ENCODE measurements at places on chromosomes 1 and 21. TPM values are rescaled to one million over a fixed set of nuclear protein-coding genes. Genes with fewer than 3 reads are reported as not detected.

Gene IFI16
- total RNA-seq: 72.0 TPM

Gene ENO1
- 688 TPM for total RNA-seq

DNA sequence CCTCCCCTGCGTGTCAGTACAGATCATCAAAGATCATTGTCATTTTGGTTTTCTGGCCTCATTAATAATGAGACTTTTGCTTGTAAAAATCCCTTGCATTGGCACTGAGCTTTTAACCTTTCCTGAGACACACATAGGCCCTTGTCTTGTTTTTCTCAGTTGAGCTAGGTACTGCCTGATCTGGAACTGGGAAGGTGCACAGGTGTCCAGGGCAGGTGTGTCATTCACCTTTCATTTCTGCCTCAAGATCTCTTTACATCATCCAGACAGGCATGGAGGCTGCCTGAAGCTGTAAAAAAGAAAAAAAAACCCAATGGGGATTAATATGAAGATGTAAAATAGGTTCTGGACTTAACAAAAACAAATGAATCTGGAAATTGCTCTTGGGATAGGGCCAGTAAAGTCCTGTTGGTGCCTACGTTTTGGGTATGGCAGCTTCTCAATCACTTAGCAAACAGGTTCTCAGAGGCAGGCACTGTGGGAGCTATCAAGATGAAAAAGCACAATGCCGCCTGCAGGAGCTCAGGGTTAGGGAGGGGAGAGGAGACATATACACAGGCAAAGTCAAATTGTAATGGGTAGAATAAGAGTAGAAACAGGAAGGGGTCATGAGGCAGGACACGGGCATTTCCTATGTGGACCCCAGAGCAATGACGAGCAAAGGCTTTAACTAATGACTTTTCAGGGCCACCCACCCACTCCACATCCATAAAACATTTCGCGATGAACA is 1.0 kb upstream of the KCNC4 start:
- DNase-seq: no peak

DNA sequence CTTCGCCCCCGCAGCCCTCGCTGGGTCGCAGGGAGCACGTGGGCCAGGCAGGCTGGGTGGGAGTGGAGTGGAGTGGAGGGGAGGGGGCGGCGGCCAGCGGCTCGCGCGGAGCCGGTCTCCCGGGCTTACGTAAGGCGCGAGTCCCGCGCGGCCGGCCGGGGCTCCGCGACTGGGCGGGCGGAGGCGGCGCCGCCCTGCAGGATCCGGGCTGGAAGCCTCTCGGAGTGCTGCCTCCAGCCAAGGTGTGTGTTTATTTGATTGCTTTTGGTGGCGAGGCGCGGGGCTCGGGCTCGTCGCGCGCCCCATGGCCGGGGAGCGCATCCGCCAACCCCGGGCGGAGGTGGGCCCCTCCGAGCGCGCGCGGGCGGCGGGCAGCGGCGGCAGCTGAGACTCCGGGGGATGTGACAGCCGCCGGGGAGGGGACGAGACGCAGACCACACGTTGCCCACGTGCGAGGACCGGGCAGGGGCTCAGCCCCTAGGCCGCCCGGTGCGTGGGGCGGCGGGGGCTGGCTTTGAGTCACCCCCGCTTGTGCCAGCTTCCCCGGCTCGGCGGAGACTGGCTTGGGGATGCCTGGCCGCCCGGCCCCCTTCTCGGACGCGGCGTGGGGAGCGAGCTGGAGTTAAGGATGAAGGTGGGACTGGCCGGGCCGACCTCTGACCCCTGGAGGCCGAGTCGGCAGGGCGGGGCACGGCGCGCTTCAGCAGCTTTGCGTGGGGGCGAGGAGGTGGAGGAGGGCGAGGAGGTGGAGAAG is 402 bp upstream of the AK4 start:
- DNase-seq: peak; percentile 31

DNA sequence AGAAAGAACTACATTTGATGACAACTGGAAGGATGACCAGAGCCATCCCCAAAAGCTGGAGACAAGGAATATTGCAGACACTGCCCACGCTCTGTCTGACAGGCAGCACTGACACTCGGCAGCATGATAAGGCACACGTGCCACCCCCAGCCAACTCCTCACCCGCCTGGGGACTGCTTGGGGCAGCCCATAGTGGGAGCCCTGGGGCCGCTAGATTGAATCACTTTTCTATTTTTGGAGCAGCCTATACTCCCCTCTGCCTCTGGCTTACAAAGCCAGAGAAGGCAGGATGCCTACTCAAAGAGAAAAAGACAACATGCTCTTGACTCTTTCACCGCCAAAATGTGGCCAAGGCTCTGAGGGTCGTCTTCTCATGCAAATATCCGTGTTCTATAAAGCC is 1.3 kb downstream of the SMG5 start:
- DNase-seq: no peak

DNA sequence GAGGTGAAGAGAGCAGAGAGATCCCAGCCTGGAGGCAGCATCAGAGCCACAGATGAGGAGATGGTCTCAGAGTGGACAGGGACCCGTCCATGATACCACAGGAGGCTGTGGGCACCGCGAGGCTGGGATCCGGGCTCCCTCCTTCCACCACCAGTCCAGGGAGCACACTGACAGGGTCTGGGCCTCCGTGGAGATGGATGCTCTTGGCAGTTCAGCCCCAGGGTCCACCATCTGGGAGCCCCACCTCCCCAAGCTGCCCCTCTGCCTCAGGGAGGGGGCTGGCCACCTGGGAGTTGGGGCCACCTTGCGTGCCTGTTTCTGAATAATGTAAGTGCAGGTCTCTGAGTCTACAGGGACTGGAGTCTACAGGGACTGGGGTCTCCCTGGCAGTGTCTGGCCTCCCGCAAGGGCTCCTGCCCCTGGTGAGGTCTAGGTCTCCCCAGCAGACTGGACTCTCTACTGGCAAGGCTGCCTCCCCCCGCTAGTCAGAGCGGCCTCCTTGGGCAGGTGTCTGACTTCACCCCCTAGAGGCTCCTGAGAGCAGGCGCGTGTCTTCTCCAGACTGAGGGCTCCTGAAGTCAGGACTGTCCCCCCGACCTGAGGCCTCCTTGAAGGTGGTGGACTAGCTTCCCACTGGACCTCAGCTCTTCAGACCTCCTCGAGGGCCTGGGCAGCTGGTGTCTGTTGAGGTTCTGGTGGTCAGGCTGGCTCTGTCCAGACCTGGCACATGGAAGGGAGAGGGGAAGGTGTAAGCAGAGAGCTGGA is 218.5 kb downstream of the PTPRU start:
- DNase-seq: no peak

Gene ARHGEF19
- 63.1 TPM for total RNA-seq

DNA sequence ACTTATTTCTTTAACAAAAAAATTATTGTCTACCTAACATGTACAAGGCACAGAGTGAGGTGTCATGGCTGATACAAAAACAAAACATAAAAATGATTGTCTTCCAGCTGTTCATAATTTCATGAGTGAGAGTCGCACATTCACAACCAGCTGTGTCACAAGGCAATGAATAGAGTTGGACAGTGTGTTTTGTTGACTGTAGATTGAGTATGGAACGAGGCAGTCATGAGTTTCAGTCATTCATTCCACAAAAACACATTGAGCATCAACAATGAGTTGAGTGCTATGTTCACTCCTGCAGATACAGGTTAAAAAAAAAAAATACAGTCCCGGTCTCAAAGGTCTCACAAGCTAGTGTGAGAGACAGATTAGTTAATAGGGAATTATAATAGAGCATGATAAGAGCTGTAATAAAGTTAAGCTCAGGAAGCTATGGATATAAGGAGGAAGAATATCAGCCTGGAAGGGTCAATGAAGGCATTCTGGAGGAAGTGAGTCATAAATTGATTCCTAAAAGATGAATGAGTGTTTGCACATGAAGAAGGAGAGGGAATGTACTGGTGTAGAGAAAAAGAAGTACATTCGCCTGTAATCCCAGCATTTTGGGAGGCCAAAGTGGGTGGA is 47.8 kb upstream of the ARHGAP29 start:
- DNase-seq: no peak

GRCh38 chr1:86648255-86648654 is 56.1 kb upstream of the SH3GLB1 start:
- DNase-seq: no peak

GRCh38 chr1:89100412-89100811 is 25.5 kb downstream of the GBP2 start:
- DNase-seq: no peak

DNA sequence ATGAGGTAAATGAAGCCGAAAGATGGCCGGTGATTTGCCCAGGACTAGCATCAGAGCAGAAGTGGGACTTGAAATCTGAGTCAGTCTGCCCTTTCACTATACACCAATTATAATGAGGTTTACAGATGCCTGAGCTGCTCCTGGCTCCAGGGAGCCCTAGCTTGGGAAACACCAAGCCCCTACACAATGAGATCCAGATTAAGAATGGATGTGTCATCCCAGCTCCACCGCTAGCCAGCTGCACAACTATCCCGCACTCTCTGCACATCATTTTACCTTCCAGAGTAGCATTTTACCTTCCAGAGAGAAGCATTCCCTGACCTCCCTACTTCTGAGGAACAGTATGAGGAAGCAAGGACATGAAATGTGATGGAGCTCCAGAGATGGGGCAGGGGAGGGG is 27.0 kb downstream of the SERTAD4 start:
- no peak for DNase-seq

GRCh38 chr1:6601923-6602668 is 573 bp downstream of the KLHL21 start:
- DNase-seq: peak; percentile 88

- no peak for DNase-seq
Observed at GRCh38 chr21:44461005-44461404, 5.7 kb downstream of the LRRC3 start.

- peak; percentile 39 for DNase-seq
Observed at GRCh38 chr1:213409971-213410370, 358.9 kb downstream of the RPS6KC1 start.

- peak; percentile 90 for DNase-seq
Observed at GRCh38 chr1:179293340-179294327, at the start of gene SOAT1. SOAT1 (plus strand) TSS chr1:179293797; CDS start chr1:179302685, 8,888 bp downstream.

GRCh38 chr21:29082046-29082815 is 8.8 kb upstream of the CCT8 start:
- no peak for DNase-seq

Gene C1orf141
- total RNA-seq: not detected

Gene GCLM
- 6.2 TPM for total RNA-seq

Measured in lower leg skin (tissue), 4 donors.